Fibroblast of skin of left biceps (primary cell): ENCODE measurements at places on chromosomes 12 and 14.

DNA sequence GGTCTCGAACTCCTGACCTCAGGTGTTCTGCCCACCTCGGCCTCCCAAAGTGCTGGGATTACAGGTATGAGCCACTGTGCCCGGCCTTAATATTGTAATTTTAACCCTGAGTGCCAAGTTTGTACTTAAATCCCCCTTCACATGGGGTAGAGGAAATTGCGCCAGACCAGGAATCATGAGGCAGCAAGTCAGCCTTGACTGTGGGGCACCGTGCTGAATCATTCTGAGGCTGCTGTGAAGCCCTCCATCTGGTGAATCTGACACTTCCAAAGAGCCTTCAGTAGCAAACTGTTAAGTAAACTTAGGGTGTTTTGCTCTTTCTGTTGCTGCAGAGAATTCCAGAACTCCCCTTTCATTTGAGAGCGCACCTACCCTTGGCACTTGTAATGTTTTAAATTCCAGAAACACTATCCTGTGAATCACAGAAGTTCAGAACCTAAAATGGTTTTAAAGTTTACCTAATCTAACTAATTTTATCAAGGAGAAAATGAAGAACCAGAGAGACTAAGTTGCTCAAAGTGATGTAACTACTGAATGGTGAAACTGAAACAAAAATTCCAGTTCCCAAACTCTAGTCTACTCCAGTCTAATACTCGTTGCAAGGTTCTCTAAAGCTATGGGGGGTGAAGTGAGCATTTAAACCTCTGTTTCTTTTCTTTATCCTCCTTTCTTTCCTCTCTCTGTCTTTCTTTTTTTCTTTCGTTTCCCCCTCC is 7.5 kb downstream of the HEBP1 start:
- DNase-seq: peak; percentile 61

GRCh38 chr12:49703647-49704137 is 3.5 kb downstream of the FMNL3 start:
- peak; percentile 57 for DNase-seq

GRCh38 chr12:32273063-32273522 is 126.3 kb upstream of the FGD4 start:
- no peak for DNase-seq

- peak; percentile 66 for DNase-seq
Measured at GRCh38 chr12:70646850-70647249, 9.6 kb upstream of the PTPRB start.

DNA sequence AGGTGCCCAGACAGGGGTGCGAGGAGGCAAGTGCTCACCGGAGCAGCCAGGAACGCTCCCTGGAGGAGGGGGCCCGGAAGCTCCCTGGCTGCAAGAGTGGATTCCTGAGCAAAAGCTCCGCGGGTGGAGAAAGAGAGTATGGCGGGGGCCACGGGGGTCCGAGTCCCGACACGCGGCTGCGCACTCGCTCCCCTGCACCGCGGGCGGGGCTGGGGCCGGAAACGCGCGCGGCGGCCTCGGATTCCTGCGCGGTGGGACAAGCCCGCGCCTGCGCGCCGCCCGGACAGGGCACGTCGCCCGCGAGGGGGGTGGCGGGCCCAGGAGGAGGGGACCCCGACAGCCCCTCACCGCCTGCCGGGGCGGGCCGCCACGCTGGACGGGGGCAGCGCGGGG is 27.8 kb upstream of the GPR132 start:
- DNase-seq: no peak
